ENCODE measurements at places on chromosomes 6 and 20. TPM values are rescaled to one million over a fixed set of nuclear protein-coding genes. Genes with fewer than 3 reads are reported as not detected.

Gene ERVFRD-1
- 0.04 TPM for total RNA-seq

DNA sequence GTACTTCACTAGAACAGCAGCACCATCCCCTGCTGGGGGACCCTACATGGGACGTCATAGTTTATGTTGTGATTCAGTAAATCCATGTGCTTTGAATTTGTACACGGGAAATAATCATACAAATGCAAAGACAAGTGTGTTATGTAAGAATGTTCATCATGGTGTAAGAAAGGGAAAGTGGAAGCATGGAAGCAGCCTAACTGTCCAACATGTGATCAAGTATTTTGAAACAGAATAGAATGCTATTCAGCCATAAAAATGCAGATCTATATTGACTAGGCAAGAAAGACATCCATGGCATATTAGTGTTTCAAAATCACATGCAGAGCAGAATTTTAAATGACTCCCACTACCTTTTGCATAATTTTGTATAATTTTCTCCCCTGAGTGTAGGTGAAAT is 117.6 kb downstream of the F13A1 start:
- no peak for DNase-seq

DNA sequence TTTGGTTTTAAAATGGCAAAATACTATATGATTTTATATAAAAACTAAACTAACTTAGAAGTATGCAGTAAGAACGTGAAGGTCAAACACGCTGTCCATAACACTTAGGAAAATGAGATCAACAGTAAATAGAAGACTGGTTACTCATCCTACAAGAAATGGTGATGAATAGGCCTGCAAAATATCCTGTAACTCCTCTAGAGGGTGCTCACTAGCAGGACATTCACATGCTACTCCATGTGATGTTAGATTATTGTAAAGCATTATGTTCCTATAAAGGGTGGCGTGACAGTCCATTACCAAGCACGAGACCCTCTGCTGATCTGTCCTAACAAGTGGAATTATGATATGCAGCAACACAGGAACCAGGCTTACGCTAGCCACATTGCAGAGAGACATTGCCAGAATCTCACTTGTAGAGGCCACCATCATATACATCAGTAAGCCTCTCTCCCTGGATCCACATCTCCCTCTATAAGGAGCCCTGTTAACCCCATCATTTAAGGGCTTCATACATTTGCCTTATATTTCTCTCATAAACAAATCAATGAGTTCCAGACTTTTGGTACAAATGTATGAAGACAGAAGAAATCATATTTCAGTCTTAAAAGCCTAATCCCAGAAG is 18.0 kb upstream of the DEFB129 start:
- DNase-seq, result peak; percentile 30

DNA sequence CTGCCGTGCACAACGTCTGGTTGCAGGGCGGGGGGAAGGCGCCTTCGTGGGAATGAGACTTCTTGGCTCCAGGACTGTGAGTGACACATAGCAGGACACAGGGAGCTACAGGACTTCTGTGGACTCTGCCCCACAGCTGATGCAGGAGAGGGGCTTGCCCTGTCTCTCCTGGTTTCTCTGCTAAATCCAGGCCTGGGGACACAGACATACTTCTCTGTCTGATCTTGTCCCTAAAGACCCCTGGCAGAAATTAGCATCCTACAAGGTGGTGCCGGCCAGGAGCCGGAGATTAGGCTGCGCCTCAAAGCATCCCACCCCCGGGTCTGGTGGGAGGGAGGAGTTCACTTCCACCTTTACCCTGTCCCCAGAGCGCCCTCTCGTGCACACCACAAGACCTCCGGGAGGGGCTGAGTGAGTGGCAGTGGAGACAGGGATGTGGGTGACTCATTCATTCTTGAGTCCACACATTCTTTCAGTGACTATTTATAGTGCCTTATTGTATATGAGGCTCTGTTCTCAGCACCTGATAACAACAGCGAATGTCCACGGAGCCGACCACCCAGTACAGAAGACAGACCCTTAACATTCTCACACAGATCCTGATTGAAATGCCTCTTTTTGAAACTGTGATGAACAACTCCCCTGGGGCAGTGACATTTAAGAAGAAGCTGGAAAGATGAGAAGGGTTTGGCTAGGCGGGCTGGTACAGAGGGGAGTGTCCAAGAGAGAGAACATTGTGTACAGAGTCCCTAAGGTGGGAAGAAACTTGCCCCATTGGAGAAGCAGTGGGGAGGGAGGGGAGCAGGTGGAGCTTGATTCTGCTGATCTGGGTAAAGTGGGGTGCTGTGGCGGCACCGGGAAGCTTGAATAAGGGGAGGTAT is 39.0 kb downstream of the GMPR start:
- peak; percentile 97 for DNase-seq

- peak; percentile 25 for DNase-seq
Observed at GRCh38 chr6:105896052-105896820, 189.9 kb upstream of the PRDM1 start.

Gene ARMH2
- not detected for total RNA-seq

GRCh38 chr20:58892932-58893224 is 40.4 kb downstream of the GNAS start:
- no peak for DNase-seq

Measured in K562 (cell line).